ENCODE measurements at places on chromosomes 4 and X. TPM values are rescaled to one million over a fixed set of nuclear protein-coding genes. Genes with fewer than 3 reads are reported as not detected.

DNA sequence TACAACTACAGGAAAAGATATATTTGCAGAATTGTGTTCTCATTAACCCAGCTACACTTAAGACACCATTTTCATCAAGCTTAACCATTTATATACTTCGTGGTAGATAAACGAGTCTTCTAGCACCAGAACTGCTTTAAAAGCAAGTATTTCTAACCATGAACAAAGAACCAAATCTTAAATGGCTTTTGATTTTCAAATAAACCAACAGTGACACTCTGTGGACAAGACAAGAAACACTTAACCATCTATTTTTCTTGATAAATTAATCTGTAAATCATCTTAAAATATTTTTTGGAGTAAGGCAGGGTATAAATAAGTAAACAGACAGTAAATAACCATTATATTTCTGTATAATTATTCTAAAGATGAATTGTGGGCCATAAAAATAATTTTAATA lies 10.2 kb downstream of the BEND2 start:
- H3K27ac ChIP-seq = no peak overlapping the region
- no peaks in the 10 kb centered on the region for H3K27me3 ChIP-seq
- no peaks in the 10 kb centered on the region for H3K36me3 ChIP-seq
- H3K4me1 ChIP-seq = no peaks in the 10 kb centered on the region
- no peak overlapping the region for H3K4me3 ChIP-seq
- DNase-seq = no peak

GRCh38 chr4:78155616-78156105 lies 98.5 kb downstream of the FRAS1 start:
- no peaks in the 10 kb centered on the region for H3K36me3 ChIP-seq
- no peak for DNase-seq
- no peak overlapping the region for H3K4me3 ChIP-seq
- H3K4me1 ChIP-seq = no peaks in the 10 kb centered on the region
- peaks cover 13% of the 10 kb centered on the region for H3K27me3 ChIP-seq

ERVMER34-1 gene
- 0.56 TPM for total RNA-seq

GRCh38 chr4:85491527-85491926 lies 16.6 kb downstream of the ARHGAP24 start:
- H3K27me3 ChIP-seq = no peaks in the 10 kb centered on the region
- H3K4me3 ChIP-seq = no peak overlapping the region
- no peaks in the 10 kb centered on the region for H3K36me3 ChIP-seq
- no peak overlapping the region for H3K27ac ChIP-seq
- DNase-seq = no peak

DNA sequence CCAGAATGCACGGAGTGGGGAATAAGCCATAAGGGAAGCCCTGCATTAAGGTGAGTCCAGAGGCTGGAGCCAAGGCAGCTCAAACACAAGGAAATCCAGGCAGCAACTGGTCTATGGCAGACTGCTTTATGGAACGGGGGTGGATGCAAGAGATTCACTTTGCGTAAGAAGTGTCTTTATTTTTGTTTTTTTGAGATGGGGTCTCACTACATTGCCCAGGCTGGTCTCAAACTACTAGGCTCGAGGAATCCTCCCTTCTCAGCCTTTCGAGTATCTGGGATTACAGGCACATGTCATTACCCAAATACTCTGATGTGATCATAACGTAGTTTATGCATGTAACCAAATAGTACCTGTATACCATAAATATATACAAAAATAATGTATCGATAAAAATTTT lies 199.5 kb downstream of the MAML3 start:
- H3K4me1 ChIP-seq = peaks cover 22% of the 10 kb centered on the region
- no peak for DNase-seq
- H3K4me3 ChIP-seq = no peak overlapping the region
- peaks cover 14% of the 10 kb centered on the region for H3K27me3 ChIP-seq
- H3K27ac ChIP-seq = no peak overlapping the region

Data from activated CD4-positive, alpha-beta T cell treated with anti-CD3 and anti-CD28 coated beads, Interleukin-2, amount 10 ng/mL, durations not matched to agents 24 days and 14 days (primary cell).